ENCODE measurements at places on chromosomes 12 and 14.

DNA sequence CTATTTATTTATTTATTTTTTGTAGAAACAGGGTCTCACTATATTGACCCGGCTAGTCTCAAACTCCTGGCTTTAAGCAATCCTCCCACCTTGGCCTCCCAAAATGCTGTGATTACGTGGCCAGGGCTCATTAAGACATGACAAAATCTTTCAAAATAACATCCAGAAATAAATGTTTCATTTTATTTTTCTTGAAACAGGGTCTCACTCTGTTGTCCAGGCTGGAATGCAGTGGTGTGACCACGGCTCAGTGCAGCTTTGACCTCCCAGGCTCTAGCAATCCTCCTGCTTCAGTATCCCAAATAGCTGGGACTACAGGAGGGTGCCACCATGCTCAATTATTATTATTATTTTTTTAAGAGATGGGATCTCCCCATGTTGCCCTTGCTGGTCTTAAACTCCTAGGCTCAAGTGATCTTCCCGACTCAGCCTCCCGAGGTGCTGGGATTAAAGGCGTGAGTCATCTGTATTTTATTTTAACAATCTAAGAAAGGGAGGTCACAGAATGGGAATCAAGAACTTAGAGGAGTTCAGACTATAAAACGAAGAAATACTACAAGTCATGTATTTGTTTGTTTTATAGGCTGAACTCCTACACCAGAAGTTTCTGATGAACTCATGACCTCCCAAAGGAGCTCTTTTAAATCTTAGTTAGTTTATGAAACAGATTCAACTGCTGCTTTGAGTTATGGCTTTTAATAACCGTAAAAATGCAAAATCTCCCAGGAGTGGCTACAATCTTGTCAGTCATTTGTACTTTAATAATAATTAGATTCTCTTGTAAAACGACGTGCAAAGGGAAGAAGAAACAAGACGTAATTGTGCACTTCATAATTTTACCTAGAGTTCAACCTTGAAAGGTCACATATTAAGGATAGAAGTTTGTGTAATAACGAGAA, 2.1 kb upstream of the TMEM263 start:
- DNase-seq: peak; percentile 44

DNA sequence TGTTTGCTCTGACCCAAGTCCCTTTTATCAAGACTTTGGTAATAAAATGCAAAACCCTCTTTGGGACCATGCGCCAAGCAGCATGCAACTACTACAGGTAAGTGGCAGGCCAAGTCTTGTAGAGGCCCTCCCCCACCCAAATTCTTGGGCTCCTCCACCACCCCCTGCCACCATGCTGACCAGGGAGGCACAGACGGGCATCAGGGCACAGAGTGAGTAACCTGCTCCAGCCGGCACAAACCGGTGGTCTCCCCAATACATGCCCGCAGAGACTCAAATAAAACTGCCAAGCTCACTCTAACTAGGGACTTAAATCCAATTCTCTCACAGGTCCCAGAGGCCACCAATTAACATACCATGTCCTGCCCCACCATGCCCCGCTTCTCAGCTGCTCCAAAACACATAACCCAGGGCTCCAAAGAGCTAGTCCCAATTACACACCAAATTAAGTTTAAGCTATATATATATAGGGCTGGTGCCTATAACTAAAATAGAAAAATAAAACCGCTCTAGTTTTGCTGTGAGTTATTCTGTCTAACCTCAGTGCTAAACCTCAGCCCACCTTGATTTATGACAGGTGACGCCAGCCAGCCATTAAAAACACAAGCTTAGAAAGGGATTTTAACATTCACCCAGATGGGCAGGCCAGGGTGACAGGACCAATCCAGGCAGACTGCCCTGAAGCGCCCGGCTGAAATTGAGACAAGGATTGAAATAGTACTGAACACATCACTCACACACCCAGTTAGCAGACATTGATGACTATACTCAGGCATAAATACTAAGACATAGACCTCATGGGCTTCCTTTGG, 81.0 kb downstream of the CLMN start:
- DNase-seq: no peak

DNA sequence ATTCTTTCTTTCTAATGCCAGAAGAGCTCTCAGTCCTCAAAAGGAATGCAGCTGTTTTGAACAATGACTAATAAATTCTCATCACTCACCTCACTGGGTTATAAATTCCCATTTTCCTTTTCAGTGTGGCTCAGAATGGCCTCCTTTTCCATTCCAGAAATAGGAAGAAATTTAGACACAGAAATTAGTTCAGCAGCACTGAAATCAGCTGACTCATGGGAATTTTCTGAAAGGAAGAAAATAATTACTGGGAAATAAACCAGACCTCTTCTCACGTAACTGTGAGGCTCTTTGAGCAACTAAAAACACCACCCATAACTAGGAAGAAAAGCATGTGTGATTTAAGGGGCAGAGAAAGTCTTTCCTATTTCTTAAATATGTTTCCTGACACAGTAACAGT, 23.8 kb downstream of the CD163 start:
- no peak for DNase-seq

DNA sequence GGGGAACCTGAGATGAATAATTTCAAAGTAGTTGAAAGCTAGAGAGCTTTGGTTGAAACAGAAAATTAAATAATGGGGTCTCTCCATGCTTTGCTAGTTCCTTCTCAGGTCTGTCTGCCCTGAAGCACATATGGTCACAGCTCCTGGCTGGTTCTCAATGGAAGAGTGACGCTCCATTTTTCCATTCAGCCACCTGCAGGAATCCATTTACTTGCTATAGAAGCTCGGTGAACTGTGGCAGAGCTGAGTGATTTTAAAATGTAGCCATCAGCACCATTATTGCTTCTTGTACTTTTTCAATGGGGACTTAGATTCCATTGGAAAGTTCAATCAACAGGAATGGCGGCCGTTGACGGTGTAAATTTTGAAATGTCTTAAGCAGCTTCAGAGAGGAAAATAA, 525.2 kb downstream of the GLT1D1 start:
- no peak for DNase-seq

DNA sequence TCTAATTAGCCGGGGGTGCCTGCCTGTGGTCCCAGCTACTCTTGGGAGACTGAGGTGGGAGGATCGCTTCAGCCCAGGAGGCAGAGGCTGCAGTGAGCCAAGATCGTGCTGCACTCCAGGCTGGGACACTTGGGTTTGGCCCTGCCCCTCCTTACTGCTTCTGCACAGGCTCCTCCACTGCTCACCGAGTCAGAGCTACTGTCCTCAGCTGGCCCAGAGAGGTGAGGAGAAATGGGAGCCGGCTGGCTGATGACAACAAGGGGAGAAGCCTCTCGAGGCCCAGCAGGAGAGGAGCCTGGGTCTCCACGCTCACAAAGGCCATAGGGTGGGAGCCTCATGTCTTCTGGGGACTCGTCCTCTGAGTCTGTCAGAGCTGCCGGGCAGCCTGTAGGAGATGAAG, 13.7 kb downstream of the CALCOCO1 start:
- no peak for DNase-seq

DNA sequence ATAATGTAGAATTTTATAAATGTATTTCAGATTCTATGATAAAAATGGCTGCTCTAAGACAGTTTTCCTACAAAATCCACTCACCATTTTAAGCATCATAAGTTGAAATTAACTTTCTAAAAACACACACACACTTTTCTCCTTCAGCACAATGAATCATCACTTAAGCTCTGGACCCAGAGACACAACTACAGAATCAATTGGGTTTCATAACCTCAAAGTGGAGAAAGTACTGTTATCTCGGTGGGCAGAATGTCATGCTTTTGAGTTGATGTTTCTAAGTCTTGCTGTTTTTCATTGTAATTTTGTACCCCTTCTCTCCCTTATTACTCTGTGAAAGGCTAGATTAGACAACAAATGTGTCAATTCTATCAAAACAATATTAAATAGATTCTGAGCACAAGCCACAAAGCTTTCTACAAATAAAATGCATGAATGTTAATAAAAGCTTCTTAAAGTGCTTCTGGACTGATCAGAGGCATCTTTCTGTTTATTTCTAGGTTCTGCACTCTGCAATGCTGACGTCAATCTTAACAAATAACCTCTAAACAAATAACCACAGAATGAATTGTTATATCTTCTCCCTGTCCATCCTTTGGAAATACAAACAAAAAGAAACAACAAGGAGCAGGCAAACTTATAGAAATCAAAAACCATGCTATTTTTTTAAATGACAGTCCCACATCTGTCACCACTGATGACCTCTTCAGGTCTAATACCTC, 8.2 kb downstream of the IPO8 start:
- DNase-seq: no peak

GRCh38 chr12:57087691-57088353, 1.1 kb upstream of the NAB2 start:
- DNase-seq: peak; percentile 87

- peak; percentile 77 for DNase-seq
These were observed 2.9 kb upstream of the SETD1B start for GRCh38 chr12:121800694-121801594.

- peak; percentile 88 for DNase-seq
These were observed 37.8 kb upstream of the LRRC10 start for GRCh38 chr12:69648476-69648875.

GRCh38 chr12:76094754-76095153, 10.3 kb upstream of the NAP1L1 start:
- DNase-seq: no peak

- DNase-seq: no peak
These were observed 3.6 kb upstream of the PALS1 start for GRCh38 chr14:67237591-67237990.

DNA sequence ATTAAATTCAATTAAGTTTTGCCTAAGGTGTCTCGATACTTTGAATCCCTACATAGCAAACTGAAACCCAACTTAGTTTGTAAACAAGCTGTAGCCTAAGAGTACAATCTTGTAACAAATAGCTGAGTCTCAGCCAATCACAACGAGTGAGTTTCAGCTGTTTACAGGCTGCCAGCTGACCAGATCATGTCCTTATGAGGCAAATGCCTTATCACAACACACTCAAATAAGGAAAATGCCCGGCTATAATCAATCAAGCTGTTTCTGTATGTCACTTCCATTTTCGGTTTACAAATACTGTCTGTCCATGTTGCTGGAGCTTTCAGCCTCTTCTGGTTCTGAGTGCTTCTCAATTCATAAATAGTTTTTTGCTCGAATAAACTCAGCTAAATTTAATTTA, 943.8 kb downstream of the SLC16A7 start:
- no peak for DNase-seq

DNA sequence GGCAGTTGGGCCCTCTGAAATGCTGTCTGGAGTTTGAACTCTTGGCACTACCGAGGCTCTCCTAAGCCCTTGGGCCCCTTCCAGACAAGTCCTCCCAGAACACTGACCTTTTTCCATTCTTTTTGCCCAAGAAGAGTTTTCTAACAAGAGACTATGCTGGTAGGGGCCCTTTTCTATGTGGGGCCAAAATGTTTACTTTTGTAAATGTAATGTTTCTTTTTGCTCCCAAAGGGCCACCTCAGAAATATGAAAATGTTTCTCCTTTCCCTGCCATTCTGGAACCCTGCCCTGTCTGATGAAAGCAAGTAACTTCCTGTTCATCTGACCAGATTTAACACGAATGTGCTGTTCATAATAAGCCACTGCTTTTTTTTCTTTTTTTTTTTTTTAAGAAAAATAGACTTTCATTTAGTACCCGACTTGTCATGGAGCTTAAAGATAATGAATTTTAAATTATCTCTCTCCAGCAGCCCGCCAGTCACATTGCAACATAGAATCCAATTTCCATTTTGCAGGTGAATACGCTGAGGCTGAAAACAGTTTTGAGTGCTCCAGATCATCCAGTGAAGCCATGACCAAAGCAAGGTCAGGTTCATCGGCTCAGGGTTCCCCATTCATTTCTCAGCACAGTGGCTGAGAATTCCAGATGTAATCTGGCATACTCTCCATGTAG, 169.9 kb downstream of the DPF3 start:
- DNase-seq: no peak

DNA sequence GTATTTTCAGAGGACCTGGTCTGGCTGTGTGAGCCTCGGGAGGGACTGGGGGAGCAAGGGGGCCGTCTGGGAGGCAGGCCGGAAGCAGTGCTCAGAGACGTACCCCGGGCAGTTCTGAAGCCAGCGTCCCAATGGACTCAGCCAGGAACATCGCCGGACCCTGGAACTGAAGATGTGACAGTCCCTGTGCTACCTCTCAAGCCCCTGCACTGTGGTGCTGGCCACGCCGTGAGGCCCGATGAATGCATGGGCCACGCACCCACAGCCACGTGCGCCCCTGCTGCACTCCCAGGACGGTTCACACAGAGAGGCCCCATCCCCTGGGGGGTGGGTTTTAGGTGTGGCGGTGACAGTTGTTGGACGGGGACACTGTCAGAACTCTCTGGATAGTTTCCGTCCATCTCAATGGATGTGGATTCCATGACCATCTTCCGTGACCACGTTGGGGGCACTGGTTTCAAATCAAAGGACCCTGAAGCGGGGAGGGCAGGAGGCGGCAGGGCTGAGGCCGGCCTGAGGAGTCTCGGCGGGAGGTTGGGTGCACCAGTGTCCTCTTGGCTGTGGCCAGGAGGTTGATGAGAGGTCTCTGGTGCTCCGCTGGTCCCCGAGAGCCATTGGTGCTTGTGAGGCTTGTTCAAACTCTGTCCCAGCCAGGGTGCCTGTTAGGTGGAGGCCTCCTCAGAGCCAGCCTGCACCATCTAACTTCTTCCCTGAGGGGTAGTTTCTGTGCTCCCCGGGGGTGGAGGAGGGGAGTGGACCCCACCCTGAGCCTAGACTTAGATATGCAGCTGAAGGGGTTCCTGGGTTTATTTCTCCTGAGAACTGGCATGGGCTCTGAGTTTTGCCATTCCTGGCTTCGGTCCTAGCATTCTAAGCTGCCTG, 36.3 kb upstream of the TSPAN9 start:
- DNase-seq: no peak

DNA sequence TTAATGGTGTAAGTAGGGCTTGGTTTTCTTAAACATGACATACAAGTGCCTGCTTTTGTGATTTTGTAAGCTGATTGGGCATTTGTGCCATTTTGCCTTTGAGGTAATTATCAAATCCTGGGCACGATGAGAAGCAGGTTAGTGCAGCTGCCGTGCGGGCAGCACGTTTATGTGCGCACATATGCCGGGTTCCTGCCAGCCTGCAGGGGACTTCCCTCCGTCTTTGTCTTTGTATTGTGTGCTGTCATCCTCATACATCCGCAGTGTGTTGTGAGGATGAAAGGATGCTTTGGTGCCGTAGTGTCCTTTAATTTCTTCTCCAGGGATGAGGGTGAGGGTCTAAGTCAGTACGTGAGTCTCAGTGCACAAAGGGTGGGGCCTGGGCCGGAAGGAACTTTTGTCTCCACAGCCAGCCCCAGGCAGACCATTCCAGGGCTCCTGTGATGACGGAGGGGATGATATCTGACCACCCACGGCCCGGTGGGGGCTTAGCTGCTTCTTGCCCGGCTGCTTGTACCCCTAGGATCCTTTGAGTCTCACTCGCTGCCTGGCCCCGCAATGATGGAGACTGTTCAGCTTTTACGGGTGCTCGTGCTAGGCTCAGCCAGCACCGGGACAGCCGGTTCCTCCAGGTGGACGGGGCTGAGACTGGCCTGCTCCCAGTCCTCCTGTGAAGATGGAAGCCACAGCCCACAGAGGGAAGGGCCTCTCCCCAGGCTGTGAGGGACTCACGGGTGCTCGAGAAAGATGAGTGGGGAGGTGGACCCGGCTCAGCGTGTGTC, 54.6 kb downstream of the ADGRD1 start:
- no peak for DNase-seq
